H4 (cell line): ENCODE measurements at places on chromosomes 7 and 10.
A peak's percentile ranks its signal among the peaks of the same experiment; 100 is the strongest.

DNA sequence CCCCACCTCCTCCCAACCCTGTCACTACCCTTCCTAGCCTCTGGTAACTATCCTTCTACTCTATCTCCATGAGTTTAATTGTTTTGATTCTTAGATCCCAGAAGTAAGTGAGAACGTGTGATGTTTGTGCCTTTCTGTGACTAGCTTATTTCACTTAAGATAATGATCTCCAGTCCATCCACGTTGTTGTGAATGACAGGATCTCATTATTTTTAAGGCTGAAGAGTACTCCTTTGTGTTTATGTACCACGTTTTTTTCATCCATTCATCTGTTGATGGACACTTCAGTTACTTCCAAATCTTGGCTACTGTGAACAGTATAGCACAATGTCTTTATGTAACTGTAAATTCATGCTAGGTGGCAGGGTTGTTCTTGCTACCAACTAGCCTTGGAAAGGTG is 461.6 kb downstream of the PLXDC2 start:
- DNase-seq, result no peak

DNA sequence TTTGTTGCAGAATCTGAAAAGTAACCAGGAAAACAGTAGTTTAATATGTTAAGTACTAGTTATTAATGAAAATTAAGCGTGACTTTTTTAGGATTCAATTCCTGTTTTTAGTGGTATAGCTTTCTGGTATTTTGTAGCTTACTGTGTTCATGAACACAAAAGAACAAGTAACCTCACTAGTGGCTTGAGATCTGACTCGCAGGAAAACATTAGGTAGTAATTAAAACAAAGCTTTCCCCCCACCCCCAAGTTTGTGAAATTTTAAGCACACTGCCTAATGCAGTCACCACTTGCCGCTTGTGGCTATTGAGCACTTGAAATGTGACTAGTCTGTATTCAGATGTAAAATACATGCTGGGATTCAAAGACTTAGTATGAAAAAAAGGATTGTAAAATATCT is 102.5 kb upstream of the RPA3 start:
- DNase-seq, result no peak

- no peak for DNase-seq
Measured at GRCh38 chr7:93036149-93036640, 81.6 kb downstream of the SAMD9 start.

DNA sequence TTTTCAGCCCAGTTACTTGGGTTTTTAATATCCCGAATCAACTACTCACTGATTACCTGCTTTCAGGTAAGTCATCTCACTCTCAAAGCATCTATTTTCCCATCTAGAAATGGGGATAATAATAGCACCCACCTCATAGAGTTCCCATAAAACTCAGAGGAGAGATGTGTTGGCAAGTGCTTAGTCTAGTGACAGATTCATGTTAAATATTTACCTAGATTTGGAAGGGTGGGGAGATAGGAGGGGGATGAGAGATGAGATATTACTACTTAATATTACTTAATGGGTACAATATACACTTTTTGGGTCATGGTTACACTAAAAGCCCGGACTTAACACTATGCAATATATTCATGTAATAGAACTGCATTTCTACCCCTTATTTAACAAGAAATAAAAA is 7.0 kb upstream of the A1CF start:
- DNase-seq, result no peak

GRCh38 chr7:108099713-108100112 is 30.4 kb downstream of the LAMB4 start:
- DNase-seq, result no peak

DNA sequence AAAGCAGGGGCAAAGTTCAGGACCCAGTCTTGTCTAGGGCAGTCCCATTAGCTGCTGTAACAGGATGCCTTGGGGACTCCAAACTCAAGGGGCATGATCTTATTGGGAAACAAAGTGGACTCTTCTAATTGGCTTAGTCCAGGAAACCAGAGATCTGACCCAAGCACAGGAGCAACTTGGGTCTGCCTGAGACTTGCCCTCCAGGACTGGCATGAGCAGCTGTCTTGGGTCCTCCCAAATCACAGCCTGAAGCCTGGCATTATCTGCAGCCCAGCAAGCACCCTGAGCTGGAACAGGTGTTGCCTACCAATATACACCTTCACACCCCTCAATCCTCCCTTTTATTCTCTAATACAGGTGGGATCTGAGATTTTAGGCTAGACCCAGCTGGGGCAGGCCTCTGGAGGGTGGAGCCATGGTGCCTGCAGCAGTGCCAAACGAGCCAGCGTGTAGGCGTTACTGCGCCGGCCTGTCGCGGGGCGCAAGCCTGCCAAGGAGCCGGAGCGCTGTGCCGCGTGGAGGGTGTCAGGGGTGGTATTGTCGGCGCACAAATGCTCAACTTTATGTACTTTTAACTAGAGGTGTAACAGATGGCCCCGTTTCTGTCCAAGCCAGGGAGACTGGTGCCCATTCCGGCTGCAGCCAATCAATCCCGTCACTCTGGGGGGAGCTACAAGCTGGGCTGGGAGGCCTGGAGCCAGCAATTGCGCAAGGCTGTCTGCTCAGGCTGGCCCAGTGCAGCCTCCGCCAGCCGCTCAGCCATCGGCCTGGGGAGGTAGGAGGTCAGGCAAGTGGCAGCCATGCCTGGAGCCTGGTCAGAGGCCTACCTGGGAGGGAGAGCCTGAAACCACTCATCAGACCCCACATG is 12.8 kb upstream of the LBX1 start:
- no peak for DNase-seq

- peak; percentile 98 for DNase-seq
Measured at GRCh38 chr7:23713285-23714149, 3.5 kb downstream of the STK31 start.

- no peak for DNase-seq
Measured at GRCh38 chr10:11161096-11161495, 143.4 kb downstream of the CELF2 start.

DNA sequence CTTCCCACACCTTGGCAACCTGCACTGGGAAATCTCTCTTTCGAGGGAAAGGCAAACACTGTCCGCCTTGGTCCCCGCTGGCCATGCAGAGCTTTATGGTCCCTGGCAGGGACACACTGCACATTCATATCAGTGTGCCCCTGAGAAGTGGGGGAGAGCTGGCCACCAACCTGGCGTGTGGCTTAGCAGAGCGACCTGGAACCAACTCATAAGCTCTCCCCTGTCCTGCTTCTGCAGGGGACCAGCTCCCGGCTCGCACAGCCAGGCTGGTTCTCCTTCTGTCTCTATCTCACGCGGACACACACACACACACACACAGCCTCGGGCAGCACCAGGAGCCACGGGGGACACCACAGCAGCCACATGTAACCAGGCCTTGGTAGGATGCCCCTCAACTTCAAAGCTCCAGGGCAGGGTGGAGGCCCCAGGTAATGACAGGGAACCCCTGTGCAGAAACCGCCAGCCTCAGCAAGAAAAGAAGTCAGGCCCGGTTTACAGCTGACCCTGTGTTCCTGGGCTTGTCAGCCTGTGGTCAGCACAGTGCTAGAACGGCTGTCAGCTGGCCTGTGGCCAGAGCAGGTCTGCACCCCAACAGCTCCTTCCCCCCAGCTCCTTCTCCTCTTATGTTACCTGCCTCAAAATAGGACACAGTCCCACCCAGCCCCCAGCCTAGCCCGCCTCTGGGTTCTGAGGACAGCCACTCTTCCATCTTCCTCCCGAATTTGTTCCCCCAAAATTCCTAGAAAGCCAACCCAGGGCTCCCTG is 69.3 kb downstream of the OAT start:
- no peak for DNase-seq

DNA sequence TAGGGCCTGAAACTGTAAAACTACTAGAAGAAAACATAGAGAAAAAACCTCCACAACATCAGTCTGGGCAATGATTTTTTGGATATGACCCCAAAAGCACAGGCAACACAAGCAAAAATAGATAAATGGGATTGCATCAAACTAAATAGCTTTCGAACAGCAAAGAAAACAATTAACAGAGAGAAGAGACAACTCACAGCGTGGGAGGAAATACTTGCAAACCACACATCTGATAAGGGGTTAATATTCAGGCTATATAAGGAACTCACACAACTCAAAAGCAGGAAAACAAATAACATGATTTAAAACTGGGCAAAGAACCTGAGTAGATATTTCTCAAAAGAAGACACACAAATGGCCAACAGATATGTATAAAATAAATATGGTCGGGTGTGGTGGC is 7.7 kb upstream of the GSTK1 start:
- DNase-seq, result no peak

DNA sequence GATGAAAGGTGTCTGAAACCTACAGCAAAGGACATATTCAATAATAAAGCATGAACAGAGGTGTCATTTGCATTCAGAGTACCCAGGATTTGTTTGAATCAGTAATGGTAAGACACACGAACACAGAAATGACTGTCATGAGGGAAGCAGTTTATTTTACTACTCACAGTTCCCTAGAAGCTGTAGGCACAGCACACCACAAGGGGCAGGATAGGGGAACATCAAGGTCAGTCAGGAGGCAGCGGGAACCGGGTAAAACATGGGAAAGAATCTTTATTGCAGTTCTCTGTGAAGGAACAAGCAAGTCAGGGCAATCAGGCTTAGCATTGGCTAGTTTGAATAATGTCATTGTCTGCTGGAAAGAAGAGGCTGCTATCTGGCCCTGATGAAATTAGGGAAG is 70.2 kb upstream of the PDSS1 start:
- no peak for DNase-seq

DNA sequence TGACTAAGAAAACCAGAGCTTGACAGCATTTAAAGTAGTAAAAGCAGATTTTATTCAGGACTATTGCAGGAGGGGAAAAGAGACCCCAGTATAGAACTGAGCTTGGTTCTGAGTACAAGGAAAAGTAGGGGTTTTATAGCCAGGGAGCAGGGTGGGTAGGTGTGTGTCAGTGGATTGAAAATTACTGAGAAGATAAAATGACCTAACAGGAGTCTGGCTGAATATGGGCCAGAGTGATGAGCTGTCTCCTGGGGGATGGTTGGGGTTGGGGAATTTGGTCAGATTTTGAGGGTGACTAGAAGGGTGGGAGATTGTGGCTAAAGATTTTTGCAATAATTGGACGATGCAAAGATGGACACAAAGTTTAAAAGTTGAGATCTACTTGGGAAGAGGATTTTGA is 114.0 kb downstream of the ST7 start:
- no peak for DNase-seq

DNA sequence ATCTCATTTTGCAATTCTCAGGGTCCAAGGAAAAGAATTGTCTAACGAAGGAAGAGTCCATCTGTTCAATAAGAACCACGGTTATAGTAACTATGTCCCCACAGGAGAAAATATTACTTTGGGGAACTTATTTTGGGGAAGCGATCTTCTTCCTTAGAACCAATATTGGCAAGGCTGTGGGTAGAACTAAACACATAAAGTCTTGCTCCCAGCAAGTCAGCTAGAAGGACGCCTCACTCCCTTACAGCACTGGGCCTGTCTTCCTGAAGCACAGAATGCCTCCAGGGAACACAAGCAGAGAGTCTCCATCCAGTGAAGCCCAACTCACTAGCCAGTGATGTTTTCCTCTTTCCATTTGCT is 30.2 kb downstream of the C10orf71 start:
- no peak for DNase-seq

- no peak for DNase-seq
Measured at GRCh38 chr10:110561292-110561691, 6.2 kb upstream of the SMC3 start.
